ENCODE measurements at places on chromosomes 11 and 22. TPM values are rescaled to one million over a fixed set of nuclear protein-coding genes. Genes with fewer than 3 reads are reported as not detected.
A peak's percentile ranks its signal among the peaks of the same experiment; 100 is the strongest.

DNA sequence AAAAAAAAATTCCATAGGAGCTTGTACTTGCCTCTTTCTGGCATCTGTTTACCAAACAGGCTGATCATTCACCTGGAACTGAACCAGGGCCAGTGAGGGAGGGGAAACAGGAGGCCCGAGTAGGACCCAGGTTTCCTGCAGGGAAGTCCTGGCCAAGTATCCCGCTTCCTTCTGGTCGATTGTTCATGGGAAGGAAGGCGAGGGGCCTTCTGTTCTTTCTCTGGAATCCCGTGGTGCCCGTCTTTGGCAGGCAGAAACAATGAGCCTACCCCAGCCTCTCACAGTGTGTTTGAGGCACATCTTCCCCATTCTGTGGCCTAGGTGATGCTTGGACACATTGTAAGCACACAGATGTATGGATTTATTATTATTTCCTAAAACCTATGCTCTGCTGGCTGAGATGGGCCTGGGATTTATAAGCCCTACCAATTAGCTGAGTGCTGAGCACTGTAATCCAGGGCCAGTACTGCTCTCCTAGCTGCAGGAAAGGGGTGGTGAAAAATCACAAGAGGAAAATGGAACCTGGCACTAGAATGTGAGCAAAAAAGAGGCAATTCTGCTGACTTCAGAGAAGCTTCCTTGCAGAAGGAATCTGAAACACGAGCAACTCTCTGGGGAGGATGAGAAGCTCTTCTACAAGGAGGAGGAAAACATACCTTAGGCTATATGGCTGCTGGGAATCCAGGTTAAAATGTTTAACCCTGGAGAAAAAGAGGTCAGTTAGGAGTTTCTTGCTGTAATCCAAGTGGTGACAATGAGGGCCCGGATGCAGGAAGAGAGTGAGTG lies 53.5 kb downstream of the PRR5L start:
- H3K4me1 ChIP-seq, result peaks cover 47% of the 10 kb centered on the region
- DNase-seq, result no peak
- H3K27ac ChIP-seq, result no peak overlapping the region
- no peak overlapping the region for H3K4me3 ChIP-seq
- H3K36me3 ChIP-seq, result no peaks in the 10 kb centered on the region

- peaks cover 2% of the 10 kb centered on the region for H3K4me1 ChIP-seq
- no peaks in the 10 kb centered on the region for H3K27me3 ChIP-seq
- no peak overlapping the region for H3K4me3 ChIP-seq
- no peak for DNase-seq
Observed at GRCh38 chr11:10247011-10247410, 47.0 kb downstream of the SBF2 start.

The MUC6 gene
- total RNA-seq, result not detected

The SLC15A3 gene
- total RNA-seq, result 6.3 TPM

DNA sequence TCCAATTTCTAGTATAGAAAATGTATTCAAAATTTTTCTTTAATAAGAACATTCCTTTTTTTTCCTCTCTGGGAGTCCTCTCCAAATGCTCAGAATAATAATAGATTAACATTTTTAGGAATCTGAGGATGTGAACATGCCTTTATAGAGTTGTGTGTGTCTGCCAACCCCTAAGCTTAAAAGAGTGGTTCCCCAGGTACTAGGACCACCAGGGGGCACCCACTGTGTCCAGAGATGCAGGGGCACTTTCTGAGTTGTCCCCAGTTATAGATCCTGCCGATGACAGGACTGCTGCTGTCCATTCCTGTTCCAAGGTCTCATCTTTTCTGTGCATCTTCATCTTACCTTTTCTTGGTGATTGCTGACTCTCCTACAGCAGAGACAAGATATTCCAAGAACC lies 27.0 kb upstream of the MICAL2 start:
- no peaks in the 10 kb centered on the region for H3K36me3 ChIP-seq
- H3K4me3 ChIP-seq, result no peak overlapping the region
- H3K27ac ChIP-seq, result no peak overlapping the region

The MYEOV gene
- not detected for total RNA-seq

DNA sequence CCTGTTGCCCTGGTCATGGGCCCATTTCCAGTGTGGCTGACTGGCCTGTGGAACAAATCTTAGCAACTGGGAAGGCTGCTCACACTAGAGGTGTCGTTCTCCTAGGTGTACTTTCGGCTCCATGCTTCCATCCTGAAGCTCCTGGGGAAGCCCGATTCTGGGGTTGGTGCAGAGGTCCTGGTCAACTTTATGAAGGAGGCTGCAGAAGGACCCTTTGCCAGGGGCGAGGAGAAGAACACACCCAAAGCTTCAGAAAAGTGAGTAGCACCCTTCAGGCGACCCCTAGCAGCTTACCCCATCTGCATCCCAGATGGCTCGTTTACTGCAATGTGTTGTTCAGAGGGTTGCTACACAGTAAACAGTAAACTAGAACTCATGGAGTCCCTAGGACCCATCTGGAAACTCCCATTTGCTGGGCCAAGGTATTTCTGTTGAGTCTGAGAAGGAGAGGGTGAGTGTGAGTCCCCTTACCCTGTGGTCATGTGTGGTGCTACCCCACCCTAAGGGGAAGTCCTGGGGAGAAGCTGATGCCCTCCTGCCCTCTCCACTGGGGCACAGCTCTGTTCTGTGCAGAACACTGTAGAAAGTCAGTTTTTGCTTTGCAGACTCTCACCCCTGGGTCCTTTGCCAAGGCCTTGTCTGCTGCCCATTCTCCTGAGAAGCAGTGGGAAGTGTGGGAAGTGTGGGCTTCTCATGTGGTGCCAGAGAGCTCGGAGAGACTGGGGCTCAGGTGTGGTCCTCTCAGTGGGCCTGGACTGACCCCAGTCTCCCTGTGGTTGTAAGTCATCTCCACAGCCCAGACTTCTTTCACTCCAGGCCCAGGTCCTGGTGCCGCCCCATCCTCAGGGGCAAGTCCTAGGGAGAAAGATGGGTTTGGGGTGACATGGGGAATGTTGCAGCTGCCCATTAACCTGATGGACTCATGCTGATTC lies 85.0 kb downstream of the CABIN1 start:
- peaks cover 16% of the 10 kb centered on the region for H3K36me3 ChIP-seq
- no peaks in the 10 kb centered on the region for H3K4me1 ChIP-seq

- peaks cover 57% of the 10 kb centered on the region for H3K4me1 ChIP-seq
- DNase-seq, result peak; percentile 46
- H3K4me3 ChIP-seq, result peak overlapping the region; percentile 79
- no peaks in the 10 kb centered on the region for H3K27me3 ChIP-seq
- peak overlapping the region; percentile 93 for H3K27ac ChIP-seq
Observed at GRCh38 chr11:58524232-58525036, 16.5 kb upstream of the OR5B21 start.

The INPP5J gene
- total RNA-seq, result 0.44 TPM

- H3K4me1 ChIP-seq, result peaks cover 15% of the 10 kb centered on the region
- peaks cover 14% of the 10 kb centered on the region for H3K36me3 ChIP-seq
- DNase-seq, result peak; percentile 73
Observed at GRCh38 chr11:64268893-64269539, 15.4 kb downstream of the BAD start.

DNA sequence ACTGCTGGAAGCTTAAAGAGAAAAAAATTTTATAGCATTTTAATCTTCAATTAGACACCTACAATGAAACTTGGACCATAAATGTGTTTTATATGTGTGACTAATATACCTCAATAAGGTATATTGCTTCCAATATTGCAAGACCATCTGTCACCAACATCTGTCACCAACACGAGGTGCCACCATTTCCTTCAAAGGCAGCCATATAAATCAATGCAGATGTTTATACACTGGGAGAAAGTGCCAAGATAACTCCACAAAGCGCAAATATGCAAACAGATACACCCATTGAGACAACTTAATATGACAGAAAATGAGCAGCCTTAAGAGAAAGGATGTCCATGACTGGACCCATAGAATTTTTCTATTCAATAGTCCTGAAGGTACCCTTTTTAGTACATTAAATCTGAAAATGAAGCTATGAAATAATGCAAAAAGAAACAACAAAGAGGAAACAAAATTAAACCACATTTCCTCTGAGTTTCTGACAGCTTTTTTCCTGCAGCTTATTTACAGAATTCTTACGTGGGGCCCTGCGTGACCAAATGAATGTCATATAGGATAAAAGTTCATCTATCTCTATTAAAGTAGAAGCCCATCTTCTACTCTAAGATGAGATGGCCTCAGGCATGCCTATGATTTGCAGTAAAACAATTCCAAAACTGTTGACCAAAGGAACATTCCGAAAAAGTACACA lies 12.5 kb downstream of the MPZL3 start:
- H3K27ac ChIP-seq, result peak overlapping the region; percentile 99
- H3K27me3 ChIP-seq, result no peaks in the 10 kb centered on the region
- H3K4me3 ChIP-seq, result peak overlapping the region; percentile 87
- peaks cover 83% of the 10 kb centered on the region for H3K4me1 ChIP-seq
- H3K36me3 ChIP-seq, result peaks cover 58% of the 10 kb centered on the region
- DNase-seq, result no peak

DNA sequence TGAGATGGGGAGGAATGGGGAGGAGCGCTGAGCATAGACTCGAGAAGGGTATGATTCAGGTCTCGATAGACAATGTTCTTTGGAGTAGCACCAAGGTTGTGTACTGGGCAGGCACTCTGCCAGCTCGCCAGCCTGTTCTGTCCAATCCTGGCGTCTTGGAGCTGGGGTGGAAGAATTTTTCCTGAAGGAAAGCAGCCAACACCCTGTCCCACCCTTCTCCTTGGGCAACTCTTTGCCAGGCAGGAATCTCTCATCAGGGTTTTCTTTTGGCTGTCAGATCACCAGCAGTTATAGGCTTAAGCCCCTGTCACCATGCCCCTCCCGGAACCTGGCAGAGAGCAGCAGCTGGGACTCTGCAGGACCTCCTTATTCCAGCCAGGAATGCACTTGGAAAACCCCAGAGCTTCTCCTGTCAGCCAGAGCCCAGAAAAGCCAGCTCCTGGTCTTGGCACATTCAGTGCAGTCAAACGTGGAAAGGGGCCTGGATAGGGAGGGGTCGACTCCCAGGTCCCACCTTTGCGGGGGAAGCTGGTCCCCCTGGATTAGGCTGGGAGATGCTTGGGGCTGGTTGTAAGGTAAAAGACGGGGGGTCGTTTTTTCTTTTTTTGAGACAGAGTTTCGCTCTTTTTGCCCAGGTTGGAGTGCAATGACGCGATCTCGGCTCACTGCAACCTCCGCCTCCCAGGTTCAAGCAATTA lies 14.4 kb upstream of the SPTBN2 start:
- H3K4me3 ChIP-seq, result peak overlapping the region; percentile 94
- no peak for DNase-seq
- H3K4me1 ChIP-seq, result peaks cover 9% of the 10 kb centered on the region
- H3K36me3 ChIP-seq, result peaks cover 2% of the 10 kb centered on the region
- H3K27ac ChIP-seq, result no peak overlapping the region

The OR8G1 gene
- total RNA-seq, result not detected

DNA sequence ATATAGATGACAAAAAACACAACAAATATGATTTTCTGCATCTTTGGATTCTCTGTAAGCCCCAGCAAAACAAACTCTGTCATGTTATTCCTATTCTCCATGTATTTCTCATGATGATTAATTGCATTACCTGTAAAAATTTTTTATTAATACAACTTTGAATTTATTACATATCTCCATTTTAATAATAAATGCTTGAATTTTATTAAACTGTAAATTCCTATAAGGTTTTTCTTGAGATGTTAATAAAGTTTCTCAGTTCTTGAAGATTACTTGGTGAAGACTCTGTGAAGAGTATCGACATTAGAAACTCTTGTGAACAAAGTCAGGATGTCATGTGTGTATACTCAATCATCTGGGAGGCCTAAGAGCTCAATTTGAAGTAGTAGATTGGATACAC lies at the start of gene OR4C46:
Gene OR4C46, minus strand, starts transcription at position 101 of the 400 bp plus-strand sequence. Its CDS starts 0 bp downstream, at position 101.
- no peak within 1 kb of the TSS for H3K27ac ChIP-seq
- no peak for DNase-seq
- H3K4me3 ChIP-seq, result no peak within 1 kb of the TSS
